ENCODE measurements at places on chromosomes 4 and X.

GRCh38 chr4:101823864-101824263 is 33.3 kb downstream of the BANK1 start:
- no peak for DNase-seq

GRCh38 chr4:144374065-144374464 is 233.5 kb upstream of the GYPA start:
- no peak for DNase-seq

GRCh38 chrX:111039606-111040005 is 56.4 kb upstream of the PAK3 start:
- DNase-seq: no peak

- DNase-seq: peak; percentile 53
Measured at GRCh38 chr4:8402640-8403039, 37.9 kb downstream of the ACOX3 start.

DNA sequence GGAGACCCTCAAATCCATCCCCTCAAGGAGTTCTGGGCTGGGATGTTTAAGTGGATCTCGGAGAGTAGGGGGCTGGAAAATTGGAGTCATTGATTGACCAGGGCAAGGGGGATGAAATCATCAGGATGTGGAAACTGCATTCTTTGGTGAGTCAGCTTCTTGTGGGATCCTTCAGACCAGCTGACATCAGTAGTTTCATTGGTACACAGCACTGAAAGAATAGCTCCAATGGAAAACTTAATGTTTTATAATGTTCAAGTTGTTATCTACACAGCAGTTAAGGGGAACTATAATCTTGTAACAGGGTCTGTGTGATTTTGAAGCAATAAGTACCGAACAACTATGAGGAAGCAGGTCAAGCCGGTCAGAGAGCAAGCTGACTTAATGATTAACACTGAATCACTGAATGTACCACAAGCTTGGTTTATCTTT is 506.1 kb downstream of the RPA4 start:
- DNase-seq: no peak

- DNase-seq: no peak
Measured at GRCh38 chr4:15755321-15756155, 22.6 kb upstream of the CD38 start.

DNA sequence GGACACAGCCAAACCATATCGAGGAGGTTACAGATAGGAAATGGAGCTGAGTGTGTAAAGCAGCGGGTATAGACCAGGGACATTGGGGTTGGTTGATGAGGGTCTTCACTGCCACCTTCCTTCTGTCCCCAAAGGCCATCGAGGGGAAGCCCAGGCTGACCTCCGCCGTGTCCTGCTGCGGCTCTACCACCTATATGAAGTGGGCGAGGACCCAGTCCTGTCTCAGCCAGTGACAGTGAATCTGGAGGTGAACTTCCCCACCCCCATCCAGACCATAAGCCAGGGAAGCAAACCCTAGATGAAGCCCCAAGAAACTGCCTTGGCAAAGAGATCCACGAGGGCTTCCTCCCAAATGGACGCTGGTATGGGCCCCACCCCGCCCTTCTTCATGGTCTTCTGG is 23.2 kb upstream of the MRFAP1 start:
- no peak for DNase-seq

DNA sequence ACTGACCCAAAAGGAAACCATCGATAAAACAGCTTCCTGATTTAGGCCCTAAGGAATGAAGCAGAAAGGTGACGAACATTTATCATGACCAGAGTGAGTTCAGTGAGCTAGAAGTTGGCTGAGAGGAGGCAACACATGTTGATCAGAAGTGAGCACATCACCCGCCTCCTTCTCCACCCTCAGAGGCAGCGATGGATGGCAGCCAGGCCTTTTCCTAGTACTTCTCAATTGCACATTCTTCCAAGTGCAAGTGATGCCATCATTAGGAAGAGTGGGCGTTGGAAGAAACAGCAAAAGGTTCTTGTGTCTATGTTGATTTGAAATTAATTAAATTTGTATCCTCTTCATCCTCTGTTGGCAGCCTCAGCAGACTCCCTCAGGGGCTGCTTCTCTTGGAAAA is 51.7 kb downstream of the TMEM154 start:
- no peak for DNase-seq

DNA sequence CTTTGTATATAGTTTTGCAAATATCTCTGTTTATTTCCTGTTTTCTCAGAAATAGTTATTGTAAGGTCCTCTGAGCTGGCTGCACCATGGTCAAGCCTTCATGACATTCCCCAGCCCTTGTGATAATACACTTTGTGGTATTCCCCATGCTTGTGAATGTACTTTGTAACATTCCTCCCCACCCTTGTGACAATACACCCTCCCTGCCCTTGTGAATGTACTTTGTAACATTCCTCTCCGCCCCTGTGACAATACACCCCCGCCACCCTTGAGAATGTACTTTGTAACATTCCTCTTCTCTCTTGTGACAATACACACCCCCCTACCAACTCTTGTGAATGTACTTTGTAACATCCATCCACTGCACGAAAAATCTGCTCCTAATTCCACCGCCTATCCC is 530.7 kb downstream of the CENPC start:
- DNase-seq: no peak

- DNase-seq: no peak
Measured at GRCh38 chrX:73913580-73913979, 350.6 kb downstream of the CHIC1 start.

GRCh38 chr4:2331519-2332200 is 69.8 kb upstream of the MXD4 start:
- no peak for DNase-seq

DNA sequence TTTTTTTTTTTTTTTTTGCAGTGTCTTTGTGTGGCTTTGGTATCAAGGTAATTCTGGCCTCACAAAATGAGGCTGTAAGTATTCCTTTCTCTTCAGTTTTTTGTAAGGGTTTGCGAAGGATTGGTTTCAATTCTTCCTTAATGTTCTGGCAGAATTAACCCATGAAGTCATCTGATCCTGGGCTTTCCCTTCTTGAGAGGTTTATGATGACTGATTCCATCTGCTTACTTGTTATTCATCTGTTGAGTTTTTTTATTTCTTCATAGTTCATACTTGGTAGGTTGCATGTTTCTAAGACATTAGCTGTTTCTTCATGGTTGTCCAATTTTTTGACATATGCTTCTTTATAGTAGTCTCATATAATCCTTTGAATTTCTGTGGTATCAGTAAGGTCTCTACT is 181.4 kb upstream of the PDE5A start:
- DNase-seq: no peak

GRCh38 chrX:30851449-30851848 is 37.6 kb downstream of the TAB3 start:
- no peak for DNase-seq

DNA sequence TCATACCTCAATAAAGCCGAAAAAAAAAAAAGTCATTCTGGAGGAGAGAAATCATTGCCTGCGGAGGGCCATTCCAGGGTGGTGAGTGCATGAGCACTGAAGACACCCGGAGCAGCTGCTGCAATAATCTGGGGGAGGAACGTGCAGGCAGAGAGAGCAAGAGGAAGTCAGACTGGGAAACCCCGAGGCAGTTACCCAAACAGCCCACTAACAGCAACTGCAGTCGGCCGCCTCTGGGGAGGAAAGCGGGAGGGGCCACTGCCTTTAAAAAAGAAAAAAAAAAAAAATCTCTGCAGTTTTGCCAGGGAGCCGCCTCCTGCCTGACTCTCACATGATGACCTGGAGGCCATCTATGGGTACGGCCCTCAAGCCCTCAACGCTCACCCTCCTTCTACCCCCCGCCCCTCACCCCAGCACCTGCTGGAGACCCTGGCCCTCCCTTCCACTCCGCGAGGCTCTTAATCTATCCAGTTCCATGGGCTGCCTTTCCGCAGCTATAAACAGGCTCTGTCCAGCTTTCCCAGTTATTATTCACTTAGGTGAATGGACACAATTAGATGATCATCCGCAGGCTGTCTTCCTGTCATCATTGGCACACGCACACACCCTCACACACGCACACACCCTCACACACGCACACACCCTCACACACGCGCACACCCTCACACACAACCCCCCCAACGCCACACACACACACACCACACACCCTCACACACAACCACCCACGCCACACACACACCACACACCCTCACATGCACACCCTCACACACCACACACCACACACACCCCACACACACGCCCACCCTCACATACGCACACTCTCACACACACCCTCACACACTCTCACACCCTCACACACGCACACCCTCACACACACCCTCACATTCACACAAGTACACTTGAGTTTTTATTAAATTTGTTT is 3.4 kb upstream of the AVPR2 start:
- peak; percentile 72 for DNase-seq

DNA sequence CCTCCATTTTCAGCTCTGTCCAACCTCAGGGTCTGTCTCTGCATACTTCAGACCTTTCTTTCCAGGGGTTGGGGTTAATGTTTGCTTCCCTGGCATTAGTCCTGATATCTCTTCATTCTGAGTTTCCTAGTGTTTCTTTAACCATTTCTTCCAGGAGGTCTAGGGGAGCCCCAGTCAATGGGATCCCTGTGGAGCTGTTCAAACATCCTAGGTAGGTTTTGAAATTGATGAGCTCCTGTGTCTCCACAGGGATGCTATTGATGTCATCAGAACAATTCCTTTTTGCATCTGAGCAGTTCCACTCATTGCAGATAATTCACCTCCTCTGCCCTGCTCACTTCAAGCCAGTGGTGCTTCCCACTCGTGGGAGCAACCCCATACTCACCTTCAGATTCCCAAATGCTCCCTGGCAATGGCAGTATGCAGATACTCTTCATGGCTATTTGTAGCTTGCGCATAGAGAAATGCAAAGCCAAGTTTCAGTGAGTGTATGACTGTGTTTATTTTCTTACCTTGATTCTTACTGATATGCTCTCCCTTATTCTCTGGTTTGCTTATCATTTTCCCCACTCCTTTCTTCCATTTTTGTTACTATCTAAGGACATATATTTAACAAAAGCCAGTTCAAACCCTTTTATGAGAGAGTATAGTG is 33.7 kb upstream of the LIMCH1 start:
- no peak for DNase-seq

DNA sequence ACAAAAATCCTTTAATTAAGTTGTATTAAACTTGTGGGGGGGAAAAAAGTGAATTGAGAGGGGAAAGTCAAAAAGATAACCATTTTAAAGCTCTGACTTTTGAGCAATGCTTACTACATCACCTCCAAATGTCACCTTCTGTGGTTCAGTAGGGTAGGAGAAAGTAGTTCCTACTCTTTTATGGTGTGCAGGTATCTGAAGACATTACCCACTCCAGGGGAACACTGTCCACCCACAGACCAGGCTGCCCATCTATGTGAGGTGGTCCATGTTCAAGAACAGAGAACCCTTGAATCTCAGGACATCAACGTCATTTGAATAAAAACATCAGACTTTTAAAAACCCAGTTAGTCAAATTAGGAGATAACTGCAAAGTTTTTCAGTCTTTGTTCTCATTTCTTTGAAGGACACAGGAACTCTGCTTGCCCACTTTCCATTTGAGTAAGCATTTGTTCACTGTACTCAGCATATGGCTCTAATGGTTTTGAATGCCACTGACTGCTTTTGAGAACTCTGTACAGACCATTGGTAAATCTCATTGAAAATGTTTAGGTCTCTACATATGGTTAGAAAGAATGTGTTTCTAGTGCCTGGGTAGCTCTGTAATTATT is 18.4 kb downstream of the NMU start:
- no peak for DNase-seq

DNA sequence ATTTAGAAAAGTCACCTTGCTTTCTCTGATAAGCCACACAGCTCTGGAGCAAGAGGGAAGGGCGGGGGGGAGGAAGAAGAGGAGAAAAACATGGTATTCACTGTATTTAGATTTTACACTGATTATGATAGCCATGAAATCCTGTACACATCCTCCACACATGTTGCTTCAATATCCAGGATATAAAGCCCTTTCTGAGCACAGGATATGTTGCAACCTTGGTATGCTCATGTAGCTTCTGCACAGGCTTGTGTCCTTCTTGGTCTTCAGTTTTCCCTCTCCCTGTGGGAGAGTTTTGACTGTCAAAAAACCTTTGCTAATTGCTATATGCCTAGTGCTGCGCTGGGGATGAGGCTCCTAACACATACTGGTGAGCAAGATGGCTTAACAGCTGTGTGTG is 61.9 kb upstream of the DAPP1 start:
- DNase-seq: no peak

DNA sequence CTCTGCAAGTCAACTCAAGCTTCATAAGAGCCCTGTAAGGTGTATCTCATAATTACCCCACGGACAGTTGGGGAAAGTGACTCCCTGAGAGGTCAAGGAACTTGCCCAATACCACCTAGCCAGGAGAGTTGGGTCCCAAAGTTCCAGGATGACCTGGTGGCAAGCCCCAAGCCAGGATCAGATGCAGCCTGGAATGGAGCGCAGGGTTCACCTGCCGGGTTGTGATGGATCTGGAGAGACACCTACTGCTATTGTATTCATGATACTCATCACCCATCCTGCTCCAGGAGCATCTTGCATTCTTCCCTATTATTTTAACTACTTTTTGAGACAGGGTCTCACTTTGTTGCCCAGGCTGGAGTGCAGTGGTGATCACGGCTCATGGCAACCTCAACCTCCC is 36.1 kb downstream of the ZBTB49 start:
- DNase-seq: no peak

- DNase-seq: peak; percentile 49
Measured at GRCh38 chrX:136063340-136064079, 78.3 kb downstream of the SLC9A6 start.

DNA sequence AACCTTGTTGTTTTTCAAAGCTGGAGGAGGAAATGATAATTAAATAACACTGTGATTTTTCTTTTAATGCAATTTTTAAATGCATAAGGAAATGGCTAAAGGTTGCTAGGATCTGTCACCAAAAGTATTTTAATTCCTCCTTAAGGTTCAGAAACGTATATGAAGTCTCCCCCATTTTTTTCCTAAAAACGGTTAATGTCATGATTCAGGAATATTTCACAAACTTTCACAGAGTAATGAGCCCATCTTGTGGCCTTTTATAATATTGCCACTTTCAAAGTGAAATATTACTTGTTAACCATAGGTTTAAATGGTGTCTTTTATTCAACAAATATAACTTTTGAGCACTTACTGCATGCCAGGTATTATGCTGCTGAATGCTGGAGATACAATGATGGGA is 99.5 kb upstream of the USP38 start:
- no peak for DNase-seq

GRCh38 chrX:36357855-36358254 is 438.3 kb downstream of the CFAP47 start:
- no peak for DNase-seq

DNA sequence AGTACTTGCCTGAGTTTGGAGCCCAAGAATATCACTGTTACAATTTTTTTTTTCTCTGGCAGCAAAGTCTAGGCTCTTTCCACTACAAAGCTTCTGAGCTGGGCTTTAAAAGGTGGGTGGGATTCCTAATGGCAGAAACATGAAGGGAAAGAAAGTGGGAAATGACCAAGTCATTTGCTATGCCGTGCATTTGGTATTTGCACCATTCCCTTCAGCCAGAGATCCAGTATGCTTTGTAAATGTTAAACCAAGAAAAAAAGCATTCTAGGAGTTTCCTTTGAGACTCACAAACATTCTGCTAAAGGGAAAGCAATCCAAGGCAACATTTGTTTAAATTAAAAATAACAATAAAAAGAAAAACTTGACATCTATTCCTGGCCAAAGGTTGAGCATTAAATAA is 451.2 kb downstream of the RAB28 start:
- DNase-seq: no peak

Measured in lower lobe of right lung (tissue), 2 donors.